ENCODE measurements at places on chromosomes 3 and 15.

GRCh38 chr15:59347915-59348314 lies 24.8 kb downstream of the MYO1E start:
- no peak for DNase-seq

GRCh38 chr15:64883100-64883581 lies 28.6 kb upstream of the ANKDD1A start:
- no peak for DNase-seq

DNA sequence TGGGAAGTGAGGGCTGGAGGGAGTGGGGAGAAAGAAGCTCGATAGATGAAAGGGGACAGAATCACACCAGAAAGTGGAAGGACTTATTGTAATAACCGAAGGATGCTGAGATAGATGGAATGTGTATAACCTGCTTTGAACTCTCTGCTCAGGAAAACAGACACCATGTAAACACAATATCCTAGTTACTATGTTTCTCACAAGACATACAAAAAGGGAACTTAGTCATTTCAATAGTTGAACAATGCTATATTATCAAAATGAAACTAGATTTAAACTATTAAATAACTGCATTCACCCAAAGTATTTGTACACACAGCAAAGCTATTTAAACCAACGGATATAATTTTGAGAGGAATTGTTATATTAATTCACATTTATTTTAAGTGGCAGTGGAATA lies 108.3 kb upstream of the GADL1 start:
- no peak for DNase-seq

- no peak for DNase-seq
Observed at GRCh38 chr3:81716870-81717509, 44.5 kb downstream of the GBE1 start.

DNA sequence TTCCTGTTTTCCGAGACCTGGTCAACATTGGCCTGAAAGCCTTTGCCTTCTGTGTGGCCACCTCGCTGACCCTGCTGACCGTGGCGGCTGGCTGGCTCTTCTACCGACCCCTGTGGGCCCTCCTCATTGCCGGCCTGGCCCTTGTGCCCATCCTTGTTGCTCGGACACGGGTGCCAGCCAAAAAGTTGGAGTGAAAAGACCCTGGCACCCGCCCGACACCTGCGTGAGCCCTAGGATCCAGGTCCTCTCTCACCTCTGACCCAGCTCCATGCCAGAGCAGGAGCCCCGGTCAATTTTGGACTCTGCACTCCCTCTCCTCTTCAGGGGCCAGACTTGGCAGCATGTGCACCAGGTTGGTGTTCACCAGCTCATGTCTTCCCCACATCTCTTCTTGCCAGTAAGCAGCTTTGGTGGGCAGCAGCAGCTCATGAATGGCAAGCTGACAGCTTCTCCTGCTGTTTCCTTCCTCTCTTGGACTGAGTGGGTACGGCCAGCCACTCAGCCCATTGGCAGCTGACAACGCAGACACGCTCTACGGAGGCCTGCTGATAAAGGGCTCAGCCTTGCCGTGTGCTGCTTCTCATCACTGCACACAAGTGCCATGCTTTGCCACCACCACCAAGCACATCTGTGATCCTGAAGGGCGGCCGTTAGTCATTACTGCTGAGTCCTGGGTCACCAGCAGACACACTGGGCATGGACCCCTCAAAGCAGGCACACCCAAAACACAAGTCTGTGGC lies 16.9 kb downstream of the TMEM43 start:
- no peak for DNase-seq

DNA sequence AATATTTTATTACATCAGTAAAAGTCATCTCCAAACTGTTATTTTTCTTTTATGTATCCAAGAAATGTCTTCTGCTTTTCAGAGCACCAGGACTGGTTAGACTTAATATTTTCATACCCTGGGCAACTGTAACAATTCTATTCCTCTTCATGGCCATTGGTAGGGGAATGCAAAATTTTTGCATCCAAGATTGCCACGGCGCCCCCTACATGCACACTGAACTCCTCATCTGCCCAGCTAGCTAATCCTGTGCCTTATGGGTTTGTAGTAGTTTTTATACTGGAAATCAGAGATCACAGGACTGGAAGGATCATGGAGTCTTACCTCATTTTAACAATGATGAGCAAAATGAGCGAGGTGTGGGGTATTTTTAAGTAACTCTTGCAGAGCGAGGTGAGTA lies 74.2 kb downstream of the CRTC3 start:
- DNase-seq = no peak

DNA sequence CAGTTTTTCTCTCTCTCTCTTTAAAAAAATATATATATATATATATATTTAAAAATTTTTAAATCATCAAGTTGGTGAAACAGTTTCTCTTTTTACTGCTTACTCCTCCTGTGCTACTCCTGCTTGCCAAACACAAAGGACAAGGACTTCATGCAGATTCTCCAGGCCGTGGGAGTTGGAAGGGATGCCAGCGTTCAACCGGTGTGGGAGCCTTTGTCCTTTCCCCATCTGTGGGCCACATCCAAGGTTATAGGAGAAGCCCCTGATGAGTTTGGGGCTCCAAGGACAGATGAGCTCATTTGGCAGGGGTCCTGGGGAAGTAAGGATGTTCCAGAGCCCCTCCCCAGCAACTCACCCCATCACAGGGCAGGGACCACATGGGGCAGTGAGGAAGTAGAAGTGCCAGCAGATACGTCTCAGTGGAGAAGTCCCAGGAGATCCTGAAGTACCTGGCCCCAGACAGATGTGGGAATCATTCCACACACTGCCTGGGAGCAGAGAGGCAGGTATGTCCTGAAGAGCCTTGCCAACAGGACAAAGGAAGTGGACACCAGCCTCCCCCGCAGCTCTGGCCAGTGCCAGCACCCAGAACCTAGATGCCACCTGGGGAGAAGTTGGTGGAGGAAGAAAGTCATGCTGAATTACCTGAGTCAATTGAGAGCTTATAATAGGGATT lies 36.6 kb downstream of the CCK start:
- no peak for DNase-seq

DNA sequence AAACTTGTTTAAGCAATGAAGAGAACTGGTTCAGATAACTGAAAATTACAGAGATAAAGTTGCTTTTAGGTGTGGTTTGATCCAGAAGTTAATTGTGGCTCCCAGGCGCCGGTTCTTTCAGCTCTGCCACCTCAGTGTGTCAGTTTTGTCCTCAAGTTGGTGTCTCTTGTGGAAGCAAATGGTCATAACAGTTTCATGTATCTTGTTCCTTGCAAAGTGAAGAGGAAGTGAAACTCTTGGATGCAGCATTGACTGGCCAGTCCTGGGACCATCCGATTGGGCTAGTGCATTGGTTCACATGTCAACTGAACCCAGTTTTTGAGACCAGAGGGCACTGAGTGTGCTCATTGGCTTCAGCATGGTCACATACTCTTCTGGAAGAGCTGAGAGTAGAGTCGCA lies 181.4 kb upstream of the GRM7 start:
- DNase-seq = no peak

- no peak for DNase-seq
Observed at GRCh38 chr3:24601066-24601939, 106.7 kb upstream of the THRB start.

- peak; percentile 28 for DNase-seq
Observed at GRCh38 chr15:52252781-52253180, 42.8 kb downstream of the MYO5C start.

DNA sequence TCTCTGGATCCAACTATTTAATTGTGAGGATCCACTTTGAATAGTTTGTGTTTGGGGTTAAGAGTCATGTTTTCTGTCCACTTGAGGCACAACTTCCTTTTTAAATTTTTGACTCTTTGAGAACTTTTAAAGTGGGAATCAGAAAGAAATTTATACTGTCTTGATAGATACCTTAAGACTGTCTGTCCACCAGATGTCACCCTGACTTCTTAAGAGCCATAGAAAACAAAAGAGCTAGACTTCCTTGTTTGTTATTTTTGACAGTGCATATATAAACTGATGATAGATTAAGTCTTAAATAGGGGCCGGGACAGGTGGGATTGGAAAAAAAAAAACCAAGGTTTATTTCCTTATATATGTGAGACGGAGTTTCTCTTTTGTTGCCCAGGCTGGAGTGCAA lies 52.1 kb upstream of the WDR72 start:
- peak; percentile 2 for DNase-seq

DNA sequence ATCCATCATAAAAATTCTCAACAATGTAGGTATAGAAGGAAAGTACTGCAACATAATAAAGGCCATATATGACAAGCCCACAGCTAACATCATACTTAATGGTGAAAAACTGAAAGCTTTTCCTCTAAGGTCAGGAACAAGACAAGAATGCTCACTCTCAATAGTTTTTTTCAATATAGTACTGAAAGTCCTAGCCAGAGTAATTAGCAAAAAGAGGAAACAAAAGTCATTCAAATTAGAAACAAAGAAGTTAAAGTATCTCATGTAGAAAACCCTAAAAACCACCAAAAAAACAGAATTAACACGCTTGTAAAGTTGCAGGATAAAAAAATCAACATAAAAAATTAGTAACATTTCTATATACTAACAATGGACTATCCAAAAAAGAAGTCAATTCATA lies 61.8 kb downstream of the MYH15 start:
- no peak for DNase-seq

- no peak for DNase-seq
Observed at GRCh38 chr15:80447077-80447476, 42.9 kb downstream of the ARNT2 start.

DNA sequence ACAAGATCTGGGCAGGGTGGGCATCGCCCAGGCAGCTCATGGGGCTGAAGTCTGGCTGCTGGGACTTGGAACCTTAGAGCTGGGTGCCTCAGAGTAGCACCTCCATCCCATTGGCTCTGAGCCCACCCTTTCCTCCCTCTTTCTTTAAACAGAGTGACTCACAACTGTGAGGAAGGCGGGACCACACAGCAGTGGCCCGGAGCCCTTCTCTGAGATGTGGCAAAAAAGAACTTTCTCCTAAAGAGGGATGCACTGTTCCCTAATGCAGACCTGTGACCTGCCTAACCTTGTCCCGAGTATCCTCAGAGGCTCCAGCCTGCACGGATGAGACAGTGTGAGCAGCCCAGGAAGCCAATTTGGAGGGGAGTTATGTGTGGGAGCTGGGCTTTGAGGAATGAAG lies 23.6 kb downstream of the PRR20G start:
- DNase-seq = no peak

GRCh38 chr3:55682461-55682860 lies 195.4 kb upstream of the WNT5A start:
- no peak for DNase-seq

- no peak for DNase-seq
Observed at GRCh38 chr3:145266368-145266767, 894.6 kb downstream of the PLOD2 start.

DNA sequence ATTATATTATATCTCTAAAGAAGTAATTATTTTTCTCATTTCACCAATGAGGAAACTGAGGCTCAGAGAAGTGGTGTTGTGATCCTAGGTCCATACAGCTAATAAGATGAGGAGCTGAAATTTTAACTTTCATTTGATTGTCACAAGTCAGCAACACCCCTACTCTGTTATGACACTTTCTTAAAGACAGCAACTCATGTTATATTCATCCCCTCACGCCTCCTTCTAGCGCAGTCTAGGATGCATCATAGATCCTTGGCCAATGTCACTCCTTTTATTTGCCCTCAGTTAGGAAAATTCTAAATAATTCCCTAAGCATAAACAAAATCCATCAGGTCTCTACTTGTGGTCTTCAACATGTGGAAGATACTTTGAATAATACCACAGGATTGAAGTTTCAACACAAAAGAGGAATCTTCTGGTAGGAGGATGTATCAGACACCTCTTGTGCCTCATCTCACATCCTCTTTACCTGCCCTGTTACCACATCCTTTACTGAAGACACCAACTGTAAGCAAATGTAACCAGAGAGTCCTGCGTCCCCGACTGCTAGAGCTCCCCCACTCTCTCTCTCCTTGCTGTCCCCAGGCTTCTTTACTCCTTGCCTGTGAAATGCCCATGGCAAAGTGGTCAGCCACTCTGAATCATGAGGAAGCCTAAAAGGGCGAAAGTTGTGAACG lies 53.7 kb downstream of the TRIM42 start:
- no peak for DNase-seq

GRCh38 chr15:74906067-74906449 lies 593 bp downstream of the FAM219B start:
- DNase-seq = peak; percentile 28

DNA sequence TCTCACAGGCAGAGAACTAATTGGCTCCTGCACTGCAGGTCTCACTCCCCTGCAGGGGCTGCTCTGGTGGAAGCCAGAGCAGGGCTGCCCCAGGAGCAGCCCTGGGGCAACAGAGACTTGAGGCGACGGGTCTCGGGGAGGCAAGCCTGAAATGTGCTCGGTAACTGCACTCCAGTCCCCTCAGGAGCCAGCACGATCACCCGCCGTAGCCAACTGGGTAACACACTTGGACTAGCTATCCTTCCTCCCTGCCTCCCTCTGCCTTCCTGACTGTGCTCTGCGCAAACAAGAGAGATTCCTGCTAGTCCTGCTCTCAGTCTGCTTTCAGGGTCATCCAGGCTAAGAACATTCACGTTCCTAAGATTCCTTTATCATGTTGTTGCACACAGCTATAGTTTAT lies 140.7 kb upstream of the NSMCE3 start:
- DNase-seq = no peak

DNA sequence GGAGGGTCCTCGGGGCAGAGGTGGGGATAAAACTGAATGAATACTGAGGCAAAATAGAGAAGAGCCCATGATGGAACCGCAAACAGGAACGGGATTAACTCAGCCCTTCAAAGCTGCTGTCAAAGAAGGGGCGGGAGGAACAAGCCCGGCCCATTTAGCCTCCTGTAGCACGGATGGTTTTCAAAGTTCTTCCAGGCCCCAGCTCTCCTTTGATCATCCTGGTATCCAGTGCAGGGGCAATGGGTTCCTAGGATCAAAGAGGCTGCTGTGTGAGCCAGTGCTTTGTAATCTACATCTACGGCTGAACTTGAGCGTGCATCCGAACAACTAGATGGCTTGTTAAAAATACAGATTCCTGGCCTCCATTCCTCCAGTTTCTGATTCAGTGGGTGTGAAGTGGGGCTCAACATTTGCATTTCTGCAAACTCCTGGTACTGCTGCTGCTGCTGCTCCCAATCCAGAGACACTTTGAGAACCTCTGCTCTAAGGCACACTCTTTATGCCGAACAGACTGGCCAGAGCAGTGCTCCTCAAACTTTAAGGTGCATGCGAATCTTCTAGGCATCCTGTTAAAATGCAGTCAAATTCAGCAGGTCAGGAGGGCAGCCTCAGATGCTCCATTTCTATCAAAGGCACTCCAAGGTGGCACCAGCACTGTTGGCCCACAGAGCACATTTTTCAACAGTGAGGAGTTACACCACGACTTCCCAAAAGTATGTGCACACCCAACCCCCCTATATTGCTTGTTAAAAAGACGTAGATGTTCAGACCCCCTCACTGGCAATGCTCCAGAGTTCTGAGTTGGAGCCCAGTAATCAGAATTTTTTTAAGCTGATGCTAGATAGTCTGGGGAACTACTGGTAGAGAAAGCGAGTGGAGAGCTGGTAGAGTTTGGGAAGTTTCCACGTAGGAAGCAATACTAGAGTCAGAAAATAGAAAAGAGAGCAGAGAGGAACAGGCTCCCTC lies 5.6 kb downstream of the GALNT15 start:
- peak; percentile 53 for DNase-seq

GRCh38 chr3:131242201-131242600 lies 139.4 kb upstream of the NUDT16 start:
- DNase-seq = no peak

- DNase-seq = no peak
Observed at GRCh38 chr3:2992534-2992933, 117.6 kb downstream of the IL5RA start.

GRCh38 chr3:142129516-142130171 lies 19.7 kb downstream of the TFDP2 start:
- DNase-seq = no peak

Data from SW480 (cell line).